Sigmoid colon (tissue), 7 donors: ENCODE measurements at places on chromosomes 2 and 18. TPM values are rescaled to one million over a fixed set of nuclear protein-coding genes. Genes with fewer than 3 reads are reported as not detected.
A peak's percentile ranks its signal among the peaks of the same experiment; 100 is the strongest.

The RFX8 gene
- polyA plus RNA-seq: not detected

The BCL2 gene
- polyA plus RNA-seq: 2.8 TPM

GRCh38 chr2:9807555-9808305 is 35.5 kb upstream of the TAF1B start:
- peak; percentile 57 for DNase-seq

The CBLN2 gene
- polyA plus RNA-seq: 0.82 TPM

DNA sequence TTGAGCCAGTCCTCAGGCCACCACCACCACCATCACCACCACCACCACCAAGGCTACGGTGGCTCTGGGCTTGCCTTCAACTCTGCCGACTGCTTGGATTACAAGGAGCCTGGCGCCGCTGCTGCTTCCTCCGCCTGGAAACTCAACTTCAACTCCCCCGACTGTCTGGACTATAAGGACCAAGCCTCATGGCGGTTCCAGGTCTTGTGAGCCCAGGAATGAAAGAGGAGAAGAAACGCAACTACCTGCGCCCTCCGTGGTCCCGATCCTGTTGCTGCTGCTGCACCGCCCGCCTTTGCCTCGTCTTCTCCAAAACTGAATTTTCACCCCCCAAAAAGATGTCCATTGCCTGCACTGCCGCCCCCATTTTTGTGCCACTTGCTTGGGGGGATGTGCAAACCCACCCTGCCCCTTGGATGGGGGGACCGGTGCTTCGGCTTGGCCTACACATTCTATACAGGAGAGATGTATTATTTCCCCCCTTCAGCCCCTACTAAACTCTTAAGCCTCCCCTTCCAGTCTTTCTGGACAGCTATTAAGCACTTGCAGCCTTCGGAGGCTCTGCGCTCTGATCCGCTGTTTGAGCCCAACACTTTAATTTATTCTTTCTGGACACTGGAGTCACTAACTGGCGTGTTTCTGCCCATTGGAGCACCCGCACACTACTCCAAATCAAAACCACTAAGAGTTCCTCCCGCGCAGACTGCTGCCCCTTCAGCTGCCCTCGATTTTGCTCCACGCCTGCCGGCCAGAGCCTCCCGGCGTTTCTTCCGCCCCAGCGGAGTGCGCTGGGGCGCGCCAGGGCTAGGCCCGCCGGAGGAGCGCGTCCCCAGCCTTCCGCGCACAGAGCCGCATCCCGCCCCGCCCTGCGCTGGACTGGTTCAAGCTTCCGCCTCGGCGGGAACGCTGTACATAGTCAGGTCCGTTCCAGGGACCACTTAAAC is 5.7 kb downstream of the OTX1 start:
- peak; percentile 60 for DNase-seq

The MAPRE3 gene
- polyA plus RNA-seq: 15.6 TPM

DNA sequence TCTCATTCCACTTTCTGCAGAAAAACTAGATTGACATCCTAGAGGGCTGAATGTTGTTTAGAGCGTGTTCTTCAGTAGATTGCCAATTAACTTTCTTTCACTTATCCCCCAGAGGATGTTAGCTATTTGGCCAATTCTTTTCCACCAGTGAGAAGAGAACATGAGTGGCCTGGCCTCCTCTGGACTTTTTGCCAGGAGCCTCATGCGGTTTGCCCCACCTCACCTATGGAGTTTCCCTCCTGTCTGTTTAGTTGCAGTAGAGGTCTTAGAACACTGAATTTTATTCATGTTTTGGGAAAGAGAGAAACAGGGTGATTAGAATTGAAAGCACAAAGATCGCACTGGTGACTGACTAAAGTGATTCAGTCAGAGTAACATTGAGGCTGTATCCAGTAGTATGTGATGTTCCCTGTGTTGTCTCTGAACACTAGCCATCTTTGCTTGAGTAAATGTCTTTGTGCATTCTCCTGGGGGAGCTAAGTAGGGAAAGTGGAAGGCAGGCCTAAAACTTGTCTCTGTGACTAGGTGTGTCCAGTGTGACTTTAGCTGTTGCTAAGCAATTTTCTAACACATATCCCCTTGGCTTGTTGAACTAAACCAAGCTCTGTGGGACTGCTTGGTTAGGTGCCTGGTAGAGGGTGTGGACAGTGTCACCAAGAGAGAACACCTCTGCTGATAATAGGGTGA is 34.0 kb downstream of the UGP2 start:
- no peak for DNase-seq

GRCh38 chr2:148699830-148700229 is 55.3 kb downstream of the EPC2 start:
- no peak for DNase-seq

- no peak for DNase-seq
Measured at GRCh38 chr2:38065502-38066135, 10.3 kb downstream of the CYP1B1 start.

DNA sequence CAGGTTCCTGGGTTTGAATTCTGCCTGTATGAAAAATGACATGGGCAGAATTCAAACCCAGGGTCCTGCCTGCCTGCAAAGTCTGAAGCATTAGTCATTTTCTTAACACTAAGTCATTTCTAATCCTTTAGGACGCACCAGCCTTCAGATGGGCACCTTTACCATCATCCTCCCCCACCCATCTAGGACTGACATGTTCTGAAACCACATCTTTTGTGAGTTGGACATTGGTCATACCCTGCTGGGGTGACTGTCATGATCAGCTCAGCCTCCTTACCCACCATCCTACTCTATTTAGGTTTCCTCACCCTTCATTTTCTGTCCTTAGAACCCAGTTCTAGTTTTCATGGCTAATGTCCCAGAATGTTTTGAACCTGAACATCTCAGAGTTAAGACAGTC is 104.9 kb downstream of the TRIB2 start:
- DNase-seq: no peak

The KCNG2 gene
- not detected for polyA plus RNA-seq

The LRP2 gene
- not detected for polyA plus RNA-seq

DNA sequence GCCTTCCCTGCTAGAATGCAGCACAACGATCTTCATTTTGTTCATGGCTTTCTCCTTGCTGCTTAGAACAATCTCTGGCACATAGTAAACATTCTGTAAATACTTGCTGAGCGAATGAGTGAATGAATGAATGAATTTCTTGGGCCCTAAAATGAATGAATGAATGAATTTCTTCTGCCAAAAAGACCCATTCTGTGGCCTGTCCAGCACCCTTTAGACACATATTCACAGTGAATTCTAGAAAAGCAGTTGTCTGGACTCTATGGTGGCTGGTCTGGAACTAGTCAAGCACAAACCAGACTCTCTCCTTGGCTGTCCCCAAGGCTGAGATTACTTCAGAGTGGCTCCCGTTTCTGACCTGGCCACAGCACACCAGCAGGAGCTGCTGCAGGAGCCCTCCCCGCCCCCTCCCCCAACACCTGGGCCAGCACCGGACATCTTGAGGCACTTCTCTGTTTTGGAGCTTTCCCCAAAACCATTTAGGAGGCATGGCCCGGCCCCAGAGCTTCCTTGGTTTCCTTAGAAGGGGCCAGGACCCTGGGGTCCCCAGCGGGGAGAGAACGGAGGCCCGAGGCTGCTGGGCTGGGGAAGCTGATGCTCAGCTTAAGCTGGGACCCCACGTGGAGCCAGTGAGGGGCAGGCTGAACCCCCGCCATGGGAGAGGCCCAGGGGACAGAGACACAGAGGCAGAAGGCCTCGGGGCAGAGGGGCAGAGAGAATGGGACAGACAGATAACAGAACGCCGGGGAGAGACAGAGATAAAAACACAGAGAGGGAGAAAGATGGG is 159.0 kb downstream of the ZFP36L2 start:
- peak; percentile 50 for DNase-seq

DNA sequence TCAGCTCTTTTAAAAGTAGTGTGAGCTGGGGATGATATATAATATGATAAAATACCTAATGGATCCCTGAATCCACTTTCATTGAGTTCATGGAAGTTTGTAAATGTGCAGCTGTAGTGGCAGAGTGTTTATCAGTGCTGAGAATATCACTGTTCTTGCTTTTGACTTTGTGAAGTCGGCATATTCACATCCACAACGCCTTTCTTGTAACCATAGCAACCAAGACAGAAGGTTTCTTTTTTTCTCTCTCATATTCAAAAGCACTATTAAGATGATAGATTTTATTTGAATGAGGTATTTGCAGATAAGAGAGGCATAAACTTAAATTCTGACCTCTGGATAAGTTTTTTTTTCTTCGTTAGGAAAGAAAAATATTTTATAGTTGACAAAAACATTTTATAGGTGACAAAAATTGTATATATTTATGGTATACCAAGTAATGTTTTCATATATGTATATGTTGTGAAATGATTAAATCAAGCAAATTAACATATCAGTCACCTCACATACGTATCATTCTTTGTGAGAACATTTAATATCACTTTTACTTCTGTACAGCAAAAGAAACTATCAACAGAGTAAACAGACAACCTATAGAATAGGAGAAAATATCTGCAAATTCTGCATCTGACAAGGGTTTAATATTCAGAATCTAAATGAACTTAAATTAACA is 130.0 kb downstream of the PLCL1 start:
- DNase-seq: no peak

DNA sequence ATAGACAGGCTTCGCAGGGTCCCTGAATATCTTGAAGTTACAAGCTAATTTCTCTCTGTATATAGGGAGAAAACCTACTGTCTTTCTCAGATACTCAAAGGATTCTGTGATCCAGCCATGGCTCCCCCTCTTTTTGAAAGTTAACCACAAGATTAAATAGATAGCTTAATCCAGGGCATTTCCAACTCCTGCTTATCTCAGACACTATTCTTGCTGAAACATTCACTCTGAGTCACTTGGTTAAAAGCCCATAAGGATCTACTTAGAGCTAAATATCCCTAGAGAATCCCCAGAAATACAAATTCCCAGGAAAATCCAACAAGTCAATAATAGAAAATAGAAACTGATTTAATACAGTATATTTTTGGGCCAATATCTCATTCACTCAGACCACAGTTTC is 179.1 kb upstream of the LYPD1 start:
- DNase-seq: no peak

DNA sequence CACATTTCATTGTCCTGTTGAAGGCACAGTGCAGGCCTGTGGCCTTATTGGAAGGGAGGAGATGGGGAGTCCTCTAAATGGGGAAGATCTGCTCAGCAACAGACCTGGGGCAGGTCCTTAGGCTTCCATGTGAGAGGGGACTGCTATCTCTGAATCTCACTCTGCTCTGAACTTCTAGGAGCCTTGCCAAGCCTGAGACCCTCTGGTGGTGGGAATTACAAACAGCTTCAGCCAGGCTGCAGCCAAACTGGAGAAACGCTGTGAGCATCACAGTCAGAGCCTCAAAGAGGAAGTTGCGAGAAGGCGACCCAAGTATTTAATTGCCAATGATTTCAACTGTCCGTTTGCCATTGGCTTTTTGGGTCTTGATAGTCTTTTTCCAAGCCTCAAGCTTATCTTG is 66.8 kb upstream of the MC2R start:
- no peak for DNase-seq

The IL1R2 gene
- 24.6 TPM for polyA plus RNA-seq

GRCh38 chr2:223668302-223668998 is 66.3 kb upstream of the SCG2 start:
- no peak for DNase-seq

DNA sequence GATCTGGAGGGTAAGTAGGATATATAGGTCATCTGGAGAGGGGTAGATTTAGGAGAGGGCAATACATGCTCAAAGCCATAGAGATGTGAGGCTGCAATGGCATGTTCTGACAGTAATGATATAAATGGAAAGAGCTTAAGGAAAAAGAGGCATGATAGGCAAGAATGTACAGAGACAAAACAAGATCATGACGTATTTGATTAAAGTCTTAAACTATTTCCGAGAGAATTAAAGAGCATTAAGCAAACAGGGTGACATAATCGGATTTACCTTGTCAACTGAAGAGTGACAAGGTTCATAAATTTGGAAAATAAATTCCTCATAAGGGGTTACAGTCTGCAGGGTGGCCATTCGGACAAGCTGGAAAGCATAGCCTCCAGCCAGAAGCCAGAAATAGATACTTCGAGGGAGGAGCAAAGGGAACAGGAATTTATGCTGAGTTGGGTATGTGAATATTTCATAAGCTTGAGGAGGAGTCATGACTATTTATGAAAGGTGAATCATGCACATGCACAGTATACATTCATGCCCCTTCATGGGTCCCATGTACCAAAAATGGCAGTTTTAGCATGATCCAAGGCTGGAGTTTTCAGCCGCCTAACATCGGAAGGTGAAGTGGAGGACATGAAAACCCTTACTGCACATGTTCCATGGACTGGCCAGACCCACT is 396.2 kb upstream of the VWC2L start:
- DNase-seq: no peak

The FKBP1B gene
- 30.6 TPM for polyA plus RNA-seq

DNA sequence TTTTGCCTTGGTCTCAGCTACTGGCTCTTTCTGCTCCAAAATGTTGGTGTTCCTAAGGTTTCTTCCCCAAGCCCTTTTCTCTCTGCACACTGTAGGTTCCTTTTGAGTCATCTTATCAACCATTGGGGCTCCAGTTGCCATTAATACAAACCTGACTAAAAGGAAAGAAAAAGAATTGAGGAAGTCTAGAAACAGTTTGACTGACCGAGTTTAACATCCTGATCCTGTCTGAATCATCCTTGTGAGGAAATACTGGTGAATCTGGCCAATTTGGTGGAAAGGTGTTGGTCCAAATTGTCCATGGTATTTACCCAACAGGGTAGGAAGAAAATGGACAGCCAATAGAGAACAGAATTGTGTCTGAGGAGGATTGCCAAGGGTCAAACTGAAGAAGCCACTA is 38.3 kb downstream of the CRYGD start:
- DNase-seq: no peak

- DNase-seq: peak; percentile 40
Measured at GRCh38 chr18:48800876-48801727, 149.7 kb downstream of the SMAD7 start.

DNA sequence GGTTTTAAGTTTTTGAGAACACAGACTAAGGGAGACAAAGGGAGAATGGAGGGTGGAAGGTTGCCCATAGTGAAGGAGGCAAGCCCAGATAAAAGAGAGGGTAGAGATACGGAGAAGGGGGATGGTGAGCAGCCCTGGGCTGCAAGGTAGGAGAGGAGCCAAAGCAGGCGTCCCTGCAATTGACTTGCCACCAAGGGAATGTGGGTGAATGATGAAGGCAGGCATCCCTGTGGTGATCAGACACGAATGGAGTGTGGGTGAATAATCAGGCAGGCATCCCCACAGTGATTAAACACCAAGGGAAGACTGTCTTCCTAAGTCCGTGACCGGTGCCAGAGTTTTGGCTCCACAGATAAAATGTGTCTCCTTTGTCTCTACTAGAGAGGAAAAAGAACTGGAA is 16.5 kb upstream of the ALPK2 start:
- no peak for DNase-seq

GRCh38 chr2:147460155-147460554 is 384.7 kb upstream of the ACVR2A start:
- no peak for DNase-seq

The AMMECR1L gene
- polyA plus RNA-seq: 3.6 TPM

- no peak for DNase-seq
Measured at GRCh38 chr2:35852-36251, 10.5 kb downstream of the FAM110C start.

The LYPD1 gene
- polyA plus RNA-seq: 2.4 TPM

The LRATD1 gene
- polyA plus RNA-seq: 40.6 TPM

DNA sequence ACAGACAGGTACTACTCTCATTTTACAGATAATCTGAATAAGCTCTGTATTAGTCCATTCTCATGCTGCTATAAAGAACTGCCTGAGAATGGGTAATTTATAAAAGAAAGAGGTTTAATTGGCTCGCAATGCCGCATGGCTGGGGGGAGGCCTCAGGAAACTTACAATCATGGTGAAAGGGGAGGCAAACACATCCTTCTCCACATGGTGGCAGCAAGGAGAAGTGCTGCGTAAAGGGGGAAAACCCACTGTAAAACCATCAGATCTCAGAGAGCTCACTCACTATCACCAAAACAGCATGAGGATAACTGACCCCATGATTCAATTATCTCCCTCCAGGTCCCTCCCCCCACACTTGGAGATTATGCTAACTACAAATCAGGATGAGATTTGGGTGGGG is 254.4 kb downstream of the KCNE4 start:
- no peak for DNase-seq
